ENCODE measurements at places on chromosomes 5 and 9.

- no peak for DNase-seq
Observed at GRCh38 chr5:124713595-124713994, 32.8 kb downstream of the ZNF608 start.

DNA sequence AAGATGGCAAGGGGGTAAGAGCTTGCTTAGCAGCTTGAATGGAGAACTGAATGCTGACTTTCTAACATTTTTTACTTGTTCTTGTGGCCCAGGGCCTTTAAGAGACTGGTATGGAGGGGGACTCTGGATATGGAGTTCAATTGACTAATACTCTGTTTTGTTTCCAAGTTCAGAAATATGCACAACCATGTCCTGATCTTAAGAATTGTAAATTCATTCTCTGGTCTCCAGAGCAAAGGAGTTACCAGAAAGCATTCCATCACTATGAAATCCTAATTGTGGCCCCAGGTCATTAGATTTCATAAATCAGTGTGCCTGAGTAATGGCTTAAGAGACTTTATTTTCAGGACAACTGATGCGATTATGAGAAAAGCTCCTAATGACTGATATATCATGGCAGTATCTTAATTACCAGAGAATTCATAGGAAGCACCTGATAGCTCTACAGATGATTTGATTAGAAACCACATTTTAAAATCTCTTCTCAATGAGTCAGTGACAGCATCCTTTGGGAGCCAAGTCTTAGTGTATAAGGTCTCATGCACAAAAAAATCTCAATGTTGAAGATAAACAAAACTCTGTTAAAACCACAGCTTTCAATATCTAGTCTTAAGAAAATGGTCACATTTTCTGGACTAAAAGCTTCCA lies 613.6 kb upstream of the KLF4 start:
- no peak for DNase-seq

DNA sequence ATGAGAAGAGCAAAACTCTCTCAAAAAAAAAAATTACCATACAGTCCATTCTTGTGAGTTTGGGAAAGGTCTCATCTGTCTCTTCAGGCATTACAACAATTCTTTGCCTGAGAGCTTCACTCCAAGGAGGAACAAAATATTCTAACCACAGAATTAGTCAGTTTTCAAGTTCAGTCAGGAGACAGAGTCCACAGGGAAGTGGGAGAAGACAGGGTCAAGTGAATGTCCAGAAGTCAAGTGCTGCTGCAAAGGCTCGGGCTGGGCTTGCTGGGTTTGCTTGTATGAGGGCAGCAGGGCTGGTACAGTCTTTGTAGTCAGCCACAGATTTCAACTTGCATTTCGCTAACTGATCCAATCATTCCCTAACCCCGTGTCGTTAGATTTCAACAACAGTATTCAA lies 17.6 kb upstream of the HEXB start:
- DNase-seq = no peak

DNA sequence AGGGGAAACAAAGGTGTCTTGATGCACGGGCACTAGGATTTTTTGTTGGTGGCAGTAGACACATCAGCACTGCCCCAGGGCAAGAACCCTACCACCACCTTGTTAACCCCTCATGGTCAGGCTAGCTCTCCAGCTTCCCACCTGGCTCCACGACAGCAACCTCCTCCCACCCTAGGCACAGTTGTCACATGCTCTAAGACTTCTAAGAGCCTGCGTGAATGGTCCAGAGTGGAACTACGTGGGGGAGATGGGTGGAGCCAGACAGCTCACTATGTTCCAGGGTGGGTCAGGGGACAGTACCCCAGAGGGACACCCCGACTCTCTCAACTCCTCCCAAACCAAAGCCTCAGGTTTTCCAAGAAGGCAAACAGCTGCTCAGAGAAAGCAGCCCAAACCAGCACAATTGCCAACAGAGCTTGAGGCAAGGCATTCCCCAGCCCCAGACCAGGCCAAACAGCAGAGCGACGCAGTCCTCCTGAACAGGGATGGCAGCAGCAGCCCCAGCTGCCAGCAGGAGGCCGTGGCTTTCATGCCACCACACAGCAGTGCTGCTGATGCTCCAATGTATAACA lies 78.0 kb downstream of the NRG2 start:
- DNase-seq = no peak

GRCh38 chr9:104319685-104320084 lies 184.4 kb upstream of the OR13F1 start:
- DNase-seq = no peak

DNA sequence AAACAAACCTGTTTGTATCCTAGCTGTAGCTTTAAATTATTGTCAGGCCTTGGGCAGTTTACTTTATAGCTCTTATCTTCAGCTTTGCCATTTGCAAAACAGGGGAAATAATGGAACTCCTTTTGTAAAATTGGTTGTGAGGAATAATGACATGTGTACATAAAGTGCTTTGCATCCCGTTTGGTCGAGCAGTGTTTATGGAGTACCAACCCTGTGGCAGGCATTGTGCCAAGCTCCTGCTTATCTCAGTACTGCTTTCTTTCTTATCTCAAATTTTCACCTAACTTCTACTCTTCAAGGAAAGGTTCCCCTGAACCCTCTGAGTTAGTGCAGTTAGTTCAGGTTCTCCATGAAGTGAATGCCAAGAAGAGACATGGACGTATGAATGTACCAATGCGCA lies 9.4 kb upstream of the TENT2 start:
- DNase-seq = no peak

GRCh38 chr5:132661231-132662003 lies 3.4 kb downstream of the IL13 start:
- DNase-seq = no peak

- DNase-seq = no peak
Observed at GRCh38 chr5:38672059-38672788, 115.8 kb upstream of the LIFR start.

DNA sequence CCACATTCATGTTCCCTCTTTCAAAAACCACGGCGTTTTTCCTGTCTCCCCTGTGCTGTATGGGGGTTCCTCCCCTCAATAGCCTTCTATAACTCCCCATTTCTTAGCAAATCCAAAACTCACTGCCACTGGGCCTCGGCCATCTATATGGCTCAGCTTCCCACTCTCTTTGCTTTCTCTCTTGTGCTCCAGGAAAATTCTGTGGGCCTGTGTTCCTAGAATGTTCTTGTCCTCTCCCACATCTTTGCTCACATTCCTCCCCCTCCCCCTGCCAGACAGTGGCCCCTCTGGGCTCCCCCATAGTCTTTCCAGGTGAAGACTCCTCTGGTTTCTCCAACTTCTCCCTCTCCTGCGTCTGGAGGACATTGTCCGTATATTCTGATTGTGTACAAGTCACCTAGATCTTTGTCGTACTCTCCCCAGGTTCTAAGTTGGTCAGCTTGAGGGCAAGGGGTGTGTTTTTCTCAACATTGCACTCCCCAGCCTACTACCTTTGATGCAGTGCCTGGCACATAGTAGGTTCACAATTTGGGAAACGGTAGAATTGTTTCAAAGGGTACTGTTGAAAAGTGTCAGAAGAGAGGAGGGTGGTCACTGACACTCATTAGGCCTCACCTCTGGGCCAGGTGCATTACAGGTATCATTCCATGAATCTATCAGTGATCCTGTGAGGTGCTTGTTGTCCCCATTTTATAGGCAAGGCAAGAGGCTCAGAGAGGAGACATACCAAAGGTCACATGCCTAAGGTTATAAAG lies 3.7 kb upstream of the DUSP1 start:
- DNase-seq = no peak
